D341Med (cell line): ENCODE measurements at places on chromosomes 12 and 14.

DNA sequence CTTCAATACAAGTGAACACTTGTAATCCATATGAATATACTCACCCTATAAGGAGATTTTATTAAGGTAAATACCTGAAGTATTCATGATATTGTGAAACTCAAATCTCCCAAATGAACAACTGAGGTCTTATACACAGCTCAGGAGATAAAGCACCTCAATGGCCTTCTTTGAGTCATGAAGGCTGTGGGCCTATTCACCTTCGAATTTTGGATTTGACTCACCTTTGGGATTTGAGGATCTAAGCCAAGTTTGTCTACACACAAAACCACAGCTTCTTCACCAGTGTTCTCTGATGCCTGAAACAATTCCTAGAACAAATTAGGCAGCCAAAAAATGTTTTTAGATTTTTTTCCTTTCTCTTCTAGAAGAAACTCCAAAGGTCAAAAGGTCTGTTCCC lies 194.1 kb downstream of the NUAK1 start:
- DNase-seq, result no peak

DNA sequence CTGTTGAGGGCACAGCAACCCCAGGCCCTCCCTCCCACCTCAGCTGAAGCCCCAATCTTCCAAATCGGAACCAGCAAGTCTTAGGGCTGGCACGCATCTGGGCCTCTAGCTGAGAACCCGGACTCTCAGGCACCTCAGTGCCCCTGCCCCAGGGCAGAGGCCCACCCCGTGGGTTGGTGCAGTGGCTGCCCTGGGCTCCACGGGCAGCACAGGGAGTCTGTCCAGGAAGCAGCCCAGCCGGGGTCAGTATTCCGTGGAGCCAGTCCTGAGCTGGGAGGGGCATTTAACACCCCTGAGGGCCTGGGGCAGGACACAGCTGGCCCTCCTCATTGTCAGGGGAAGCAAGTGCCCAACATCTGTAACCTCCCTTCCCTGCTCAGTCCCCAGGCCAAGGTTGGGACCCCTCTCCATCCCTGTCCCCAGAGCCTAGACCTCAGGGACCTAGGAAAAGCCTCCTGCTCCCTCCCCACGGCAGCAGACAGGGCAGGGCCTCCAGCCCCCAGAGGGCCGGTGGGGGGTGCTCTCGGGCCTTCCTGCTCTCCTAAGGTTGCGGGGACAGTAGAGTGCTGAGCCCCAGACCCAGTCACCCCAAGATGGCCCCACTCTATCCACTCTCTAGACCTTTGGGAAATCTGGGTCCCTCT lies 36.5 kb downstream of the SLC6A12 start:
- no peak for DNase-seq

GRCh38 chr12:99732131-99732530 lies 84.6 kb downstream of the GARIN6 start:
- DNase-seq, result no peak

- no peak for DNase-seq
Measured at GRCh38 chr12:57899010-57899662, 42.2 kb upstream of the ATP23 start.

- DNase-seq, result no peak
Measured at GRCh38 chr12:109115758-109116610, at the start of gene ACACB. TSS of gene ACACB (plus strand) at chr12:109116587. CDS start at chr12:109139406, 22,819 bp downstream.

GRCh38 chr14:29741909-29742401 lies 185.7 kb downstream of the PRKD1 start:
- DNase-seq, result no peak

GRCh38 chr12:62530596-62530995 lies 64.0 kb downstream of the MON2 start:
- DNase-seq, result no peak

DNA sequence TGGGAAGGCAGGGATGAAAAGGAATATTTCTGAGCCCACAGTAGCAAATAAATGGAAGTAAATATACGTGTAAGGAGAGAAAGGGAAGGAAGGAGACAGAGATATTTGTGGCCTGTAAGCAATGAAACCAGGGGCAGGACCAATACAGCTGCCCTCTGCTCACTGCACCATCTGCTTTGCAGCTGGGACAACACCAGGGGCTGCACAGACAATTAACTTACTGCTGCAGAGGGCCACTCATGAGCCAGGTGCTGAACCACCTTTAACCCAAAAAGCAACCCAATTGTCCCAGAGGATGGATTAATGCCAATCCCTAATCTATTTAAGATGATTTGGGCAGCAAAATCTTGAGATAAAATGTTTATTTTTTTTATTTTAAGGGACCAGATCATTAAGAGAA lies 30.6 kb upstream of the TMX1 start:
- DNase-seq, result no peak

GRCh38 chr14:98704441-98704840 lies 567.6 kb downstream of the BCL11B start:
- no peak for DNase-seq

GRCh38 chr14:96405677-96406076 lies 13.7 kb downstream of the AK7 start:
- DNase-seq, result no peak

- no peak for DNase-seq
Measured at GRCh38 chr14:25044106-25044698, 5.7 kb downstream of the STXBP6 start.

- no peak for DNase-seq
Measured at GRCh38 chr14:103221781-103222358, 98.6 kb downstream of the TNFAIP2 start.

- DNase-seq, result no peak
Measured at GRCh38 chr14:28757786-28758185, 8.8 kb upstream of the FOXG1 start.

- DNase-seq, result peak; percentile 77
Measured at GRCh38 chr12:62813031-62813829, 121.7 kb downstream of the PPM1H start.

- no peak for DNase-seq
Measured at GRCh38 chr12:30484658-30485057, 211.0 kb downstream of the IPO8 start.

DNA sequence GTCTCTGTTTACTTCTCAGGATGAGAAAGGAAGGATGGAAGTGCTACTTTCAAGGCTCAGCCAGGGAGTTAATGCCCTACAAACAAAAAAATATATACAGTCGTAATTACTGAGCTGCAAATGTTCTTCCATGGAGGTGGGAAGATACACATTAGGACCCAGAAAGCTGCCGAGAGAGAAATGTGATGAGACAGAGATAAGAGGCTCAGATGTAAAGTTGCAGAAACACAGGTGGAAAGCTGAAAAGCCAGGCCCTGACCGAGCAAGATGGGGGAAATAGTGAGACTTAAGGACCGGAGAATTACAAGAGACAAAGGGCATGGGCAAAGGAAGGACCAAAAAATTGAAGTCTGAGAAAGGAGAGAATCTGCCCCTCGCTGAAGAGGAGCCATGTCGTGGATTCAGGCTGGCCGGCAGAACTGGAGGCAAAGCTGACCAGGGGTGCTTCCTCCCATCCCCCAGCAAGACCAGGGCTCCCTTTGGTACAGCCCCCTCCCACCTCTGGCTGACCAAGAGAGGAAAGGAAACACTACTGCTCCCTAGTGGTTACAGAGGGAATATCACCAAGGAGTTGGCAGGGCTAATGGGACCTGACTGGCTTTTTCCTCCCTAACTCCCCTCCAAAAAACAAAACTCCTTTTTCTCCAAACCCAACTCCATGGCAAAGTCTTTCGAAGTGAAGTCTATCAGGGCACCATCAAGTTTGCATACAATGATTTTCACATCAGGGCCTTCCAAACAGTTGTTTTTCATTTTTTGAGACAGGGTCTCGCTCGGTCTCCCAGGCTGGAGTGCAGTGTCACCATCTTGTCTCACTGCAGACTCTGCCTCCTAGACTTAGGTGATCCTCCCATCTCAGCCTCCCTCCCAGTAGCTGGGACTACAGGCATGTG lies 12.1 kb downstream of the ZFHX2 start:
- DNase-seq, result peak; percentile 79

- no peak for DNase-seq
Measured at GRCh38 chr12:31835276-31835882, 106.6 kb upstream of the AMN1 start.

- no peak for DNase-seq
Measured at GRCh38 chr14:36818246-36818645, 156.6 kb downstream of the PAX9 start.

DNA sequence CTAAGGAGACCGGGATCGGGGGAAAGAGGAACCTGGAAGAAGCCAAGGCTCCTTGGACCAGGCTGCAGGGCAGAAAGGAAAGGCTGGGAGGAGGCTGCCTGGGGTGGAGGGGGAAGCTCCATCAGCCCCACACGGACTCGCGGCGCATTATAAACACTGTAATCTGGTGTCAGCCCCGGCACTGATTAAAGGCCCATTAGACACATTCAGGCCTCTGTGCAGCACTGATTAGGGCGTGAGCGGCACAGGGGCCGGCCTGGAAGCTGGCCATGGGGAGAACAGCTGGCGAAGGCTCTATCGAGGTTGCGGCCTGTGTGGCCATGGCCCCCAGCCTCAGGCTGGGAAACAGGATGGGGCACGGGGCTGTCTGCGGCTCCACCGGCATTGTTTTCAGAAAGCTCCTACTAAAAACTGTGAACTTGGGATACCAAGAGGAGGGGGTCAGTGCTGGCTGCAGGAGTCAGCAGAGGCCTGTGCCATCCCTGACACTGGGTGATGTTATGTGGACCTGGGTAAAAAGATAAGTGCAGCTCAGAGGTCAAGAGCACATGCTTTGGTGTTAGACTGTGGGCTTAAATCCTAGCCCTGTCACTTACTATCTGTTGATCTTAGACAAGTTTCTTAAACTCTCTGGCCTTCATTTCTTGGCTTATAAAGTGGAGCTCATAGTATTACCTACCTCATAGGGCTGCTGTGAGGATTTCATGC lies 10.6 kb downstream of the ACVRL1 start:
- no peak for DNase-seq

DNA sequence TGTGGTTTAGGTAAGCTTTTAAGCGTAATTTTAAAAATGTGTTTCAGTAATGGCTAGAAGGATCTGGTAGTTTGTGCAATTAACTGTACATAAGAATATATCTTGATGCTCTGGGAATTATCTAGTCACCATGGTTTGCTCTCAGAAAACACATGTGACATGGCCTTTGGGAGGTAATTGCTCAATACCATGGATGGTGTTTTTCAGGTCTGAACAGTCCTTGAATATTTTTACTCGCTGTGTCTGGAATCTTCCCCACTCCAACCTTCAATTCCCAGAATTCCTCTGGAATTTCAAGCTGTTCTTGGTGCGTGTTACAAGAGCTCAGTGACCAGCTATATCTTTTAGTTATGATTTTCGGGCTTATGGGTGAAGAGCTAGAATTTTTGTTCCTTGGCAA lies 85.3 kb downstream of the DAAM1 start:
- no peak for DNase-seq

DNA sequence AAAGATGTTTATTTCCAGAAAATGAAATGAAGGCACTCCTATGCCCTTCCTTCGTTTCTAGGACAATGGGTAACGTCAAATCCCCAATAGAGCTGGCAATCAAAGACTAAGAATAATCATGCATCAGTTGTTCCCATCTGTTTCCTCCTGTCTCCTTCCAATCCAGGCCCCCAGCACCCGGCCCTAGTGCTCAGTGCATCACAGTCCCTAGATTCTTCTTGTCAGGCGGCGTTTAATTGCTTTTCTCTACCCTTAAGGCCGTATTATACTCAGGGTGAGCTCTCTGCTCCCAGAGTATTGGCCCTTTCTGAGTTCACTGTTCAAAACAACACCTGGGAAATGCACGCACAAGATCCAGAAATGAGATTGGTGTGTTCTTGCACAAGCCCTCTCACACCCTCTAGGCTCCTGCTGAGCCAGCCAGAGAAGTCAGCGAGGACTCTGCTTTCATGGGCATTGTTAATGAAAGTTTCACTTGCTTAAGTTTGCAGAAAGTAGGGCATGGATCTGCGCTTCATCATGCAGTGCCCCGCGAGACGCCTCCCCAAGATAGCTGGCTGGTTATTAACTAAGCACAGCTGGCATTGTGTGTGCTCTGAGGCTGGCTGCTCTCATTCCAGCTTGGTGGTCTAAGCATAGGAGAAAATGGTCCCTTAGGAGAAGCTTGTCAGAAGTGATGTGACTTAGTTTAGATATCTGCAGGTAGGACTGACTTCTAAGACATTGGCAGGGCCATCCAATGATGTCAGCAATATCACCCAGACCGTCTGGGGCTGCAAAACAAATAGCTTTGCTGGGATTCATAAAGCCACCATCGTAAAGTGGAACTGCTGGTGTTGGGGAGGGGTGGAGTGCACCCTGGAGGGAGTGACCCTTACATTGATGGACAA lies 28.7 kb downstream of the CRACR2A start:
- DNase-seq, result no peak
